ENCODE measurements at places on chromosomes 3 and 15. TPM values are rescaled to one million over a fixed set of nuclear protein-coding genes. Genes with fewer than 3 reads are reported as not detected.

The TMCO5A gene
- total RNA-seq: not detected

The IL5RA gene
- not detected for total RNA-seq

The OIP5 gene
- 9.7 TPM for total RNA-seq

The THRB gene
- not detected for total RNA-seq

The TRIM42 gene
- not detected for total RNA-seq

The TM4SF18 gene
- total RNA-seq: 164 TPM

The CCDC54 gene
- total RNA-seq: not detected

The GOLGA8T gene
- under 0.01 TPM for total RNA-seq

The NR1I2 gene
- 0.15 TPM for total RNA-seq

The HDGFL3 gene
- 97.9 TPM for total RNA-seq

The DNASE1L3 gene
- not detected for total RNA-seq

The SCG5 gene
- total RNA-seq: 3.2 TPM

The LACTB gene
- 35.4 TPM for total RNA-seq

The SUCNR1 gene
- 0.46 TPM for total RNA-seq

The SUMF1 gene
- 77.6 TPM for total RNA-seq

The GRIP2 gene
- not detected for total RNA-seq

The GABRB3 gene
- total RNA-seq: 0.32 TPM

The POLQ gene
- 6.2 TPM for total RNA-seq

The HESX1 gene
- 0.46 TPM for total RNA-seq

The FANCD2 gene
- total RNA-seq: 18.5 TPM

The CD200R1 gene
- total RNA-seq: not detected

The BNC1 gene
- total RNA-seq: 11.7 TPM

The GPR62 gene
- total RNA-seq: under 0.01 TPM

The WDR5B gene
- total RNA-seq: 3.2 TPM

The POTEB3 gene
- total RNA-seq: not detected

The P2RY13 gene
- not detected for total RNA-seq

The FANCD2OS gene
- not detected for total RNA-seq

The GOLGA8N gene
- 1.6 TPM for total RNA-seq

The TMEM212 gene
- not detected for total RNA-seq

The CCR9 gene
- not detected for total RNA-seq

All from epithelial cell of umbilical artery (primary cell).